Mucosa of gallbladder (tissue), 1 donor: ENCODE measurements at places on chromosomes 1 and 21.

DNA sequence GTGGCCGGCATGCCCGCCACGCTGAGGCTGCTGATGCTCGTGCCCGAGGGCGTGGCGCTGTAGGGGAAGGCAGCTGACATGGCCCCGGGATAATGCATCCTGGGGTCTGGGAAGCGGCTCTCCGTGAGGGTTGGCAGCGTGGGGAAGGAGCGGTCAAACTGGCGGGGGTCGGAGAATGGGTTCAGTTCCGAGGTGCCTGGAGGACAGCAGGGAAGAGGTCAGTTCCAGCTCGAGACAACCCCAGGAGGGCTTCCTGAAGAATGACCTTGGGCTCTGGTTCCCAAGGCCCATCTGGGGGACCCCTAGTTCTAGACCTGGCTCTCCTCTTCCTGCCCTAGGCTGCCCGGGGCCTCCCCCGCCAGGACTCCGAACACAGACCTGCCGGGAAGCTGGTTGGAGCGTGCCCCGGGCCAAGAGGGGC is 27.6 kb downstream of the RUNX3 start:
- DNase-seq, result no peak

DNA sequence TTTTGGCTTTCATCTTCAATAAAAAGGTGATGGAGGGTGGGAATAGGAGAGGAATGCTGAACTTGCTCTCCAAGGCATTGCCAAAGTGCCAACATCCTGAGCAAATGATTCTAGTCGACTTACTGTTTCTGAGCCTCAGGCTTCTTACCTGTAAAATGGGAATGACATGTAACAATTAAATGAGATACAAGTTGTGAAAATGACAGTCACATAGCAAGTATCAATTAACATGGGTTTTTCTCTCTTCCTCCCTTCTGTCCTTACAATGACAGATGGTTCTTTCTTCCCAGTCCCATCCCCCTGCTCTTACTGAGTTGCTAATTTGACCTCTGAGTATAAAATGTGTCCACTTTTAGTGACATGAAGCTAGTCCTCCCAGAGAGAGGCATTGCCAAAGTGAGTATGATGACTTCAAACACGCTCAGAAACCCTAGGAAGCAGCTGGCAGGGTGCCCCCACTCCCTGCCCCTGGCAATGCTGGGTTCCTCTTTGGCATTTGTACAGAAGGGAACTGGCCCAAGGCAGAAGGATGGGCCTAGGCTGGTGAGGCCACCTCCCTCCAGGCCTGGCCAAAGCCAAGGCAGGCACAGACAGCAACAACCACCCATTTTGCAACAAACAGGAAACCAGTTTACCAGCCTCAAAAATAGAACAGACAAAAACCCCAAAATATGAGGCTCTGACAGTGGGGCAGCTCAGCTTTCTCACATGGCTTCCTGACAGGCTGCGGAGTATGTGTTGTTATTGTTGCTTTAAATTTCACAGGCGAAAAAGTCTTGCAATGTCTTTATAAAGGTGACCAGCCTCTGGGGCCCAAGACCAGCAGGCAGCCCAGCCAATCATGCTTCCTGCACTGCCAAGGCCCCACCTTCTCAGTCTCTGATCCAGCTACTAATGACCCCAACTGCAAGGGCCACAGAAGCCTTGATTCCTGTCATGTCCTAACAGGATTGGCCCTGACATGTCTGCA is 115.9 kb downstream of the HIVEP3 start:
- peak; percentile 63 for DNase-seq

- DNase-seq, result peak; percentile 20
These were observed 119.8 kb downstream of the OSBPL9 start for GRCh38 chr1:51736702-51737101.

DNA sequence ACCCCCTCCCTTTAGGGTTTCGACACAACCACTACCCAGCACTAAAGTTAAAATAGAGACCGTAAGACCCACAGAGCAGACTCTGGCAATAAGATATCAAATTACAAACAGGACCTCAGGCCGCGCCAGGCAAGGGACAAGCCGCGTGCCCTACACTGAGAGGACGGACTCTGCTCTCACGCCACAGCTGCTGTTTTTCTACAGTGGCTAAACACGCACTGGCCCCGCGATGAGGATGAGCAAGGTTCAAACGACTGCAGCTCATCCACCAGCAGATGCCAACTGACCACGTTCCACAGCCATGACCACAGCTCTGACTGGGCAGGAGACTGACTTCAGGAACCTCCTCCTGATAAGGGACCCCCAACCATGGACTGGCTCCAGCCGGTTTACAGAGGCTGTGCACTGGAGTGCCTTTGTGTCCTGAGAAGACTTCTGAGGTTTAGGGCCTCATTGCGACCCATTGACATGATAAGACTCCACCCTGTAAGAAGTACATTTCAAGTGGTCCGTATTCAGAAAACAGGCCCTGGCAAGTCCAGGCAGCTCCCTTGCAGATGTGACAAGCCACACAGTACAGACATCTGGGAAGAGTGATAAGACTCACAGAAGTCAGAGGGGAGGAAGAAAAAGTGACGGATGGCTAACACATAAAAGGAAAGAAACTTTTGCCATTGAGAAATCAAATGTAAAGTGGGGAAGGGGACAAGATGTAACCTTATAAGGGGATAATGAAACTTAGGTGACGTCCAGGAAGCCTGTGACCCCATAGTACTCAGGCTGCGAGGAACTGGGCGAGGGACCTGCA is 1.5 kb upstream of the KRTAP10-6 start:
- DNase-seq, result no peak

- no peak for DNase-seq
These were observed 77.6 kb downstream of the SETD4 start for GRCh38 chr21:35982717-35983116.

GRCh38 chr1:61138921-61139774 is 56.8 kb downstream of the NFIA start:
- DNase-seq, result no peak

DNA sequence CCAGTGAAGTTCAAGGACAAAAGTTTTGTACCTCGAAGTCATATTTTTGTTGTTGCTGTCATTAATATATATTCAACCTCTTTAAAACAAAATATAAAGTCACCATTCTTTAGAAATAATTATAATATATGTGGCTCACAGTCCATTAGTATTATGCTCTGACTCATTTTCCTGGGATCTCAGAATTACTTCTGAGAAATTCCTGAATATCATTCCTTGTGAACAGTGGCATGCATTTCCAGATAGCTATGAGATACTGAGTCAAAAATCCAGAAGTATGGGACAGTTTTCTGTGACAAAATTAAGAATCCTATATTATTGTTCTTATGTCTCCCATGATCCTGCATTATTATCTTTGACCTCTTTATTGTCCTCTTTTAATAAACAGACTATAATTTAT is 13.8 kb upstream of the RGS21 start:
- no peak for DNase-seq

- no peak for DNase-seq
These were observed 80.4 kb downstream of the MAN1A2 start for GRCh38 chr1:117447661-117448060.

- no peak for DNase-seq
These were observed 1.2 kb downstream of the SH3BGR start for GRCh38 chr21:39452970-39453342.

DNA sequence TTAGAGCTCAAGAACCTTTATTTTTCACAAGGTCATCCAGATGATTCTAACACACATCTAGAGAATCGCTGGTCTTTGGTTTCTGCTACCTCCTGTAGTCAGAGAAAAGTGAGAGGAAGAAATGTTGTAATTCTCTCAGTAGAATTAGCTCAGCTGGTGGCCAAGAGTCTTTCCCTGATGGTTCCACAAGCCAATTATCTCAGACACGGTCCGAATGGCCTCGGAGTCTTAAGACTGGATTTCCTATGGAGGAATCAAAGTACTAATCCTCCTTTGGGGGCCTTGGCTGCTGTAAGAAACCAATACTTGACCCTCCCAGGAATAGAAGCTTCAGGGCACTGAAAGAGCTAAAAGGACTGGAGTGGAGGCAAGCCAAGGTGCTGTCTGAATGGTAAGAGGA is 1.8 kb downstream of the TMEM81 start:
- no peak for DNase-seq

- peak; percentile 84 for DNase-seq
These were observed 35.0 kb downstream of the RAP1GAP start for GRCh38 chr1:21633992-21634805.

GRCh38 chr1:1305300-1306069 is 2.2 kb downstream of the ACAP3 start:
- DNase-seq, result peak; percentile 51

DNA sequence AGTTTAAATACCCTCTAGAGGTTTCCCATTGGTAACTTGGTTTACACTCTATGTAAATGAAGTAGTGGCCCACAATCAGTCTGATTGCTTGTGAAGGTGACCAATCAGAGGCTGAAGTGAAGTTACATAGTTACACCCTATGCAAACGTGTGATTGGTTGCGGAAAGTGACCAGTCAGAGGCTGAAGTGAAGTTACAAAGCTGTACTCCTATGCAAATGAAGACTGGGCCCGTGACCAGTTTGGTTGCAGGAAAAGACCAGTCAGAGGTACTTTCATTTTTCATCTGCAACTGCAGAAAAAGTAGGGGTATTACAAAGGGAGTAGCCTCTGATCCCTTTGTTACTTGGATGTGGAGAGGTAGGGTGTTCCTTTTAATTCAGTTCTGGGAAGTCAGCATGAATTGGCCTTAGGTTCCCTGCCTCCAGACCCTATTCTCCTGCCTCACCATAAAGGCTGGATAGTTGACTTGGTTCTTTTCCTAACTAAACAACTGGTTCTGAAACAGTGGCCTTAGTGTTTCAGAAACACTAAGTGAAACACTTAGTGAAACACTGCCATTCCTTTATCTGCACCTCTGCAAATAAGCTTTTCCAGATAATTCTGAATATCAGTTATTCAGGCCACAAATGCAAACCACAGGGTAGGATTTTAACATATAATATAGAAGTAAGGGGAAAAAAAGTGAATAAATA is 39.3 kb downstream of the MAGI3 start:
- DNase-seq, result no peak

DNA sequence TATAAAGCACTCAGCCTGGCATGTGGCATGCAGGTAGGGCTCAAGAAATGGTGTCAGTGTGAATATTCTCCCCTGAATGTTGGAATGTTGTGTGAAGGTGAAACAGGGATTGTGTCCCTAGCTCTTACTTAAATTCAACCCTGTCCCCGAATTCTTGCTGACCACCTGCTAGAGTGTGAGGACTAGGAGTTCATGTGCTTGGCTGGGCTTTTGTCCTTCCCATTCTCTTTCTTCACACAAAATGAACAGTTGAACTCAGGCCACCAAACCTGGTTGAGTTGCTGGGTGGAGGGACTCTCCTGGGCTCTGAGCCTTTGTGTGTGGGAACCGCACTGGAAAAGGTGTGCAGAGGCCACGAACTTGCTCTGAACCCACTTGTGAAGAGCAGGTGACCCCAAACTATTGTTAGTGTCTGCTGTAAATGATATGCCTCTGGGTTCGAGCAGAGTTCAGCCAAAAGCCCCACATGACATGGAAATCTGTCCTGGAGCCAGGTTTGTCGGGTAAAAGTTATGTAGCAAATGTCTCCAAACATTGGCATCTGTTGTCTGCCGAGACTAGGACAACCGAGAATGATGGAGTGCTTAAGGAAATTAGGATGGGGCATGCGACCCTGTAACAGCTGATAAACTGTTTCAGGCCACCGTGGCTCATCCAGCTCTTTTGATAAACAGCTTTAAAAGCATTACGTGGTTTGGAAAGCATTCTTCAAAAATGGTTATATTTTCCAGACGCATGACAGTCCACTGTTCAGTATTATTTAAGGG is 144.2 kb downstream of the DHRS3 start:
- DNase-seq, result no peak

GRCh38 chr21:26684889-26685288 is 111.8 kb upstream of the CYYR1 start:
- no peak for DNase-seq

GRCh38 chr1:50473513-50473912 is 50.3 kb upstream of the DMRTA2 start:
- DNase-seq, result no peak

DNA sequence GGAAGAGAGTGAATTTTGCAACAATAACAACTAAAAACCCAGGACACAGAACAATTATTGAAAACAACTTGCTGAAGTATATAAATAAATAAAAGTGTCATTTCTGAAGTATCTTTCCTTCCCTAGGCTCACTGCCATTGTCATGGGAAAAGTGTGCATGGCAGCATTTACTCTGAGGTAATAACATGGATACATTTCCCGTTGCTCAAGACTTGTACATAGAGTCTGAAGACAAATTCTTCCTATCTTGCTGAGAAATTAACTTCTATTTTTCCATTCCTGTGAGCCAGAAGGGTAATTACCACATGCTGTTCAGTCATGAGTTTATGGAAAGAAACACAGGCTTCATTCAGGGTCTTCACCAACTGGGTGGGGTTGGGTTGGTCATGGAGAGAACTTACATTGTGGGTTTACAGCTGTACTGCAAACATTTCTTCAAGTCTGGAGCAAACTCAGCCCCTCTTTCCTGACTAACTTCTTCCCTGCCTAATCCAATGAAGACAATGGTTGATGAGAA is 32.2 kb downstream of the ST6GALNAC3 start:
- no peak for DNase-seq

GRCh38 chr1:63051356-63051755 is 267.4 kb downstream of the ATG4C start:
- DNase-seq, result no peak

DNA sequence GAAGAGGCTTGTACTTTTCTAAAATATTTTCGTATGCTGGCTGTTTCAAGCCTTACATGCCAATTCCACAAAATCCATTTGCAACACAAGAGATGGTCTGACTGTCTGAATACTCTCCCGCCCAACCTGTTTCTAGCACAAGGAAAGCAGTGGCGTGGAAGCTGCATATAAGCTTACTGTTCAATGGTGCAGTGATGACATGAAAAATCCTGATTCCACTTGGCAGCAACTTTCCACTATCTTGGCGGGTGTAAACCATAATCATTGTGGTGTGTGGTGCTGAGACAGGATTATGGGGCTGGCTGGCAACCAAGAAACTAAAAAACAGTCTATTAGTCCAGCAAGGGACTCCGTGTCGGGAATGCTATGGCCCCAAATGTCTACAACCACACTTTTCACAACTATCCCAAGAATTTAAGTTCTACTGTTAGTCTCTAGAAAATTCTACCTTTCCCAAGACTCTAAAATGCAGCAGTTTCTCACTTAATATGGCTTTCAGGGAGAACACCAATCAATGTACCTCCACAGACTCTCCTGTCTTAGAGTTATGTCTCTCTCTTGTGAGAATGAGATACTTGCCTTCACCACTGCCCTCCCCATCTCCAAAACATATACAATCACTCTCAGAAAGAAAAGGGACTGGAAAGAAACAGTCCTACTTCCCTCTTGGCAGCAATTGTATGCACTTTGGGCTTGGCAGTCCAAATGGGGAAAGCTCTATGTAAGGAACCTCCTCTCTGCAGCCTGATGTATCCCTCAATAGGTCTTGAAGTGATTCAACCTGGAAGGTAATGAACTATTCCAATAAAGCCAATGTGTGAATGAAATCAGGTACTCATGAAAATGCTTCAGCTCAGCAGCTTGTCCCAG is 9.5 kb downstream of the COLGALT2 start:
- no peak for DNase-seq

DNA sequence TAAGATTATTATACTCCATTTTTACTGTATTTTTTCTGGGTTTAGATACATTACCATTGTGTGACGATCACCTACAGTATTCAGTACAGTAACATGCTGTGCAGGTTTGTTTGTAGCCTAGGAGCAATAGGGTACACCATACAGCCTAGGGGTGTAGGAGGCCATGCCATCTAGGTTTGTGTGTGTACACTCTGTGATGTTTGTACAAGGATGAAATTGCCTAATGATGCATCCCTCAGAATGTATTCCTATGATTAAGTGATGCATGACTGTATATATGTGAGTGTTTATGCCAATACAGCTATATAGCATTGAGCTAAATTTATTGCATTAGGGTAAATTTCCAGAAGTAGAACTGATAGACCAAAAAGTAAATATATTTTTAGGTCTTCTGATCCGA is 23.3 kb downstream of the TUFT1 start:
- DNase-seq, result no peak
